ENCODE measurements at places on chromosomes 6 and 20.

- DNase-seq = peak; percentile 99
Observed at GRCh38 chr6:111552241-111552744, 53.4 kb downstream of the TRAF3IP2 start.

- no peak for DNase-seq
Observed at GRCh38 chr20:48794360-48794759, 33.4 kb downstream of the PREX1 start.

DNA sequence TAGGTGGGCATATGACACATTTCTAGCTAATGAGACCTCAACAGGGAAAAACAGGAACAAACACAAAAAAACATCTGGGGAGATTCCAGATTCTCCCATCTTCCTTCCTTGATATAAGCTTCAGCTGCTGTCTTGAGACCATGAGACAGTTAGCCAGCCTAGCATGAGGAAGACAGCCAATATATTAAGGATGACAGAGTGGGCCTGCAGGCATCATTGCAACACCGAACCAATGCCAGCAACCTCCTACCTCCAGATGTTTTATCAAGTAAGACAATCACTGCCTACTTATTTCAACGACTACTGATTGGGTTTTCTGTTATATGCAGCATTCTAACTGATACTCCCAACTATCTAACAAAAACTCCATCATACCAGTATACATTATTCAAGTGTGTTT, 119.0 kb downstream of the ISM1 start:
- DNase-seq = no peak

DNA sequence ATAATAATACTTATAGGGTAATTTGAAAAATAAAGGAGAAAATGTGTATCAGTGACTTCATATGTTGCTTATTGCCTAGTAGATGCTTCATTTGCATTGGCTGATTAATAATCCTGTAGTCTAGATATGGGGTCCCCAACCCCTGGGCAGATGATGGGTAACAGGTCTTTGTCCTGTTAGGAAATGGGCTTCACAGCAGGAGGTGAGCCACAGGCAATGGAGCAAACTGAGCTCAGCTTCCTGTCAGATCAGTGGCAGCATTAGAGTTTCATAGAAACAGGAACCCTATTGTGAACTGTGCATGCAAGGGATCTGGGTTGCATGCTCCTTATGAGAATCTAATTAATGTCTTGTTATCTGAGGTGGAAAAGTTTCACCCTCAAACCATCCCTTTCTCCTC, 1049.5 kb upstream of the EPHA7 start:
- no peak for DNase-seq

DNA sequence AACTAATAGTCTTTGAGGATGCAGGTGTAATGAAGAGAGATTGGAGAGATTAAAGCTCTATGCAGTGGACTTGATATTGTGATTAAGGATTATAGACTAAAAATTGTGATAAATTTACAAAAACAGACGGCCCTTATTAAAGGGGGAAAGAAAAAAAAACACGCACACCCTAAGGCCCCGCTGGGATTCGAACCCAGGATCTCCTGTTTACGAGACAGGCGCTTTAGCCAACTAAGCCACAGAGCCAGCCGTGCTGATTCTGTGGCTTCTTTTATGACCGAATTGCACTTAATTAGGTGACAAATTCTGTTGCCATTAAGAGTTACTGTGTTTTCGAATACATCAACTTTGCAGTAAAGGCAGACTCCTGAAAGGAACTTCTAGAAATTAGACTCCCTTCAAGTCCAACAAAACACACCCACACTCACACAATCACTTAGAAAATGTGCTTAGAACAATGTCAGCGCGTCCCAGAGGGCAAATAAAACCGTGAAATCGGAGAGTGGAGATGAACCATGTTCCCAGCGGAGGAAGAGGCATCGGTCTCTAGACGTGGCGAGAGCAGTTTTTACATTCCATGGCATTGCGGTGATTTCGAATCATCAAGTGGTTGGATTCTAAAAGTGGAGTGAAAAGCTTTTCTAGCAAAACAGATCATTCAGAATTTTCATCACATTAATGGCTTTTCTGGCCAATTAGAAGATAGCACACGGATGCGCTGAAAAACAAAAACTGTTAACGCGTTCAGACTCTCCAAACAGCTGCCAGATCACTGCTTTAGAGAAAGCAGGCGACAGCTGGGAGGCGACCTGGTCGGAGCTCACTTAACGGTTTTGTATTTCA, 122.6 kb downstream of the GPX5 start:
- DNase-seq = peak; percentile 73

DNA sequence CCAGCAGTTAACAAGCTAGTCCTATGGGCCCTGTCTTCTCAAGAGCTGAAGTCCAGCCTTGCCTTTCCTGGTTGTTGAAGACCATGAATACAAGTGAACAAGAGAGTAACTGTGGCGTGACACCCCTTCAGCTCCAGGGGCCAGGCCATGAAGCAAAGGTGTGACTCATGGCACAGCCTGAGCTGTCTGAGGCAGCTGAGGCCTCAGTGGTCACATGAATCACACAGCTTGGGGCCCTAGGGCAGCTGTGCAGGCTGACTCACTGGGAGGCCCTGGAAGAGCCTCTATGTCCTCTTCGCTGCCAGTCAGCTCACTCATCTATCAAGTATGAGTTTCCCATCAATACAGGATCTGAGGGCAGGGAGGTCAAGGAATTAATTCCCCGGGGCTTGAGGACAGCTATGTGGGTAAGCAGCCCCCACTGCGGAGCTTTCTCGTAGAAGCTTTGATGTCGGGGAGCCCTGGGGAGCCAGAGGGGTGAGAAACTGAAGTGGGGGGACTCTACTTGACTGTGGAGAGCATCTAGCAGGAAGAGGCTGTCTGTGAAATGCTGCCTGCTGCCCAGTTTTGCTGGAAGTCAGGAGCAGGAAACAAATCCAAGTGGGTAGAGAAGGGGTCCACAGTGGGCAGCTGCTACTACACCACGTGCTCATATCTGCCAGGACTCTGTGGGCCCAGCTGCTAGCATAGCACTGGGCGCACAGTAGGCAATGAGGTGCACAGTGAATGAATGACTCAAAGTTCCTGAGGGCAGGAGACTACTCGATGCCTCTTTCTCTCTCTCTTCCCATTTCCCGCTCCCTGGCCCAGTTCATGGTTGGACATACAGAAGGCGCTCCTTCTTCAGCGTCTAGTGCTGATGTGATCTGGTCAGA, 13.7 kb upstream of the FAM83C start:
- peak; percentile 95 for DNase-seq

DNA sequence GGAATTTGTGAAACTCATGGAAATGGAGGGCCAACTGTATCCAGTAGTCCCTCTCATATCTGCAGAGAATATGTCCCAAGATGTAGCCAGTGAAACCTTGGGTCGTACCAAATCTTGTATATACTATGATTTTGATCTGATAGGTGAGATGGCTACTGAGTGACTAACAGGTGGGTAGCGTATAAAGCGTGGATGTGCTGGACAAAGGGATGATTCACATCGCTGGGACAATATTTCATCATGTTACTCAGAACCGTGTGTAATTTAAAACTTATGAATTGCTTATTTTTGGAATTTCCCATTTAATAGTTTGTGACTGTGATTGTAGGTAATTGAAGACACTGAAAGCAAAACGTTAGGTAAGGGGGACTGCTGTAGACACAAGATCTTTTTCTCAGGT, 144.1 kb downstream of the SMAP1 start:
- no peak for DNase-seq

DNA sequence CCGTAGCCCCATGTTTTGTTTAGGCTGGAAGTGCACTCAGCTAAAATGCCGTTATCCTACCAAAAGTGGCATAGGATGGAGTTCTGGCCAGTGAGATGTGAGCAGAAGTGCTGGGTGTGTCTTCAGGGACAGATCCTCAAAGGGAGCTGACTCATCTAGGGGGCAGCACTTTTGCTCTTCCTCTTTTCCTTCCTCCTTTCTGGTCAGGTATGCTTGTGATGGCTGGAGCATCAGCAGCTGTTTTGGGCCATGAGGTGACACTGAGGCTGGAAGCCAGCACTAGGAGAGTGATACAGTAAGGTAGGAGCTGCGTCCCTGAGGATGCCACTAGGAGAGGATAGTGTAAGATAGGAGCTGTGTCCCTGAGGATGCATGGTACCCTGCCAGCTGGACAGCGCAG, 4.6 kb upstream of the OSBPL2 start:
- no peak for DNase-seq

DNA sequence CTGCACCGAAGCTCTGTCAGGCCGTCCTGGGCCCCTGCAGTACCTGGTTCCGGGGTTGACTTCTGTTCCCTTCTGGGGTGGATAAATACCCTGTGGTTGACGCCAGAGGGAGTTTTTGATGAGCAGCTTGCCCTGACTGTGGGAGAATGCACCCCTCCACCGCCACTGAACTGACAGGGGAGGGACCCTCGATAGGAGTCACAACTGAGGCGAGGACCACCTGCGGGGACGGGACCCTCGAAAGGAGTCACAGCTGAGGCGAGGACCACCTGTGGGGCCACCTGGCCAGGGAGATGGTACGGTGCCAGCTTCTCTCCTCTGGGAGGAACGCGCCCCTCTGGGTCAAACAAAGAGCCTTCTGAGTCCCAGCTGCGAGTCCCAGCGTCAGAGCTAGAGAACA, 100.1 kb upstream of the FRMD1 start:
- DNase-seq = no peak
